T-helper 9 cell (primary cell): ENCODE measurements at places on chromosomes 2 and 18.

GRCh38 chr2:45992021-45992740 is 305.0 kb upstream of the EPAS1 start:
- no peak for DNase-seq

GRCh38 chr18:68965817-68966216 is 167.9 kb downstream of the CCDC102B start:
- DNase-seq, result no peak

GRCh38 chr2:145851730-145852129 is 1331.8 kb upstream of the ZEB2 start:
- DNase-seq, result no peak

DNA sequence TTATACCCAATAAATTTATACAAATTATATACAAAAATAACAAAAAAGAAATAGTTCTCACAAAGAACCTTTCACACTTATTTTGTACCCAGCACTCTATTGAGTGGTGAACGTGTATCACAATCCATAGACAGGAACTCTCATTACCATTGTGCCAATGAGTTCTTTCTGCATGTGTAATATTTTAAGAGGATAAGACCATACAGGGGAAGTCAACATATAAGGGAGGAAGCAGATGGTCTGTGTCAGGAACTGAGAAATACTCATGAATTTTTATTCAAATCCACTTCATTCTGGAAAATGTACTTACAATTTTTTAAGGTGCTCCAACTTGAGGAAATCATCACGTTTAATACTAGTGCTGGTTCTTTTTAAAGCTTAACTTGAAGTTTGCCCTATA is 27.1 kb upstream of the ELOA2 start:
- DNase-seq, result no peak

GRCh38 chr2:231399046-231399852 is 3.7 kb downstream of the B3GNT7 start:
- DNase-seq, result no peak

DNA sequence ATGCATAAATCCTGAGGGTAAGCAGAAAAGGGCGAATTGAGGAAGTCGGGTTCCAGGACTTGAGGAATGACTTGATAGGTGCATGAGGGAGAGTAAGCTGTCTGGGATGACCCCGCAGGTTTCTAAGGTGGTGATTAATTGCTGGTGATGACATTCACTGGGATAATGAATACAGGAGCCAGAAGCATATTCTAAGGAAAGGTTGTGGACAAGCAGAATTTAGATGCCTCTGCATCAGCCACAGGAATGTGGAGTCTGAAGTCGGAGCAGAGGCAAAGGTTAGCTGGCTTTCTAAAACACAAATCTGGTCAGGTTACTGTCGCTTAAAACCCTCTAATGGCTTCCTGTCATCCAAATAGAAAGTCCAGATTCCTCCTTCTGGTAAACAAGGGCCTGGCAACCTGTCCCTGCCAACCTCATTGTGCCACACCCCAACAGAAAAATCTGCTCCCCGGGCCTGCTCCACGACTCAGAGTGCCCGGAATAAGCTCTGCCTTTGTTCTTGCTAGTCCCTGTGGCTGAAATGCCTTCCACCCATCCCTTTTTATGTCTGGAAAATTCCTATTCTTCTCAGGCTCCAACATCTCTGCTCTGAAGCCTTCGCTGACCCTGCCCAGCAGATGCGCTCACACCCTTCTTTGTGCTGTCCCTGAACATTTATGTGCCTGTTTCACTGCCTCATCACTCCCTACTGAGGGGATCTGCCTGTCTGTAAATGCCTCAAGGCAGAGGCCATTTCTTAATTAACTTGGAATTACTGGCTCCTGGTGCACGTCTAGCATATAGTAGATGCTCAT is 11.3 kb upstream of the TMEM214 start:
- DNase-seq, result no peak

GRCh38 chr2:226702376-226702775 is 97.2 kb downstream of the IRS1 start:
- no peak for DNase-seq

GRCh38 chr2:42338567-42339190 is 22.3 kb downstream of the COX7A2L start:
- DNase-seq, result no peak

DNA sequence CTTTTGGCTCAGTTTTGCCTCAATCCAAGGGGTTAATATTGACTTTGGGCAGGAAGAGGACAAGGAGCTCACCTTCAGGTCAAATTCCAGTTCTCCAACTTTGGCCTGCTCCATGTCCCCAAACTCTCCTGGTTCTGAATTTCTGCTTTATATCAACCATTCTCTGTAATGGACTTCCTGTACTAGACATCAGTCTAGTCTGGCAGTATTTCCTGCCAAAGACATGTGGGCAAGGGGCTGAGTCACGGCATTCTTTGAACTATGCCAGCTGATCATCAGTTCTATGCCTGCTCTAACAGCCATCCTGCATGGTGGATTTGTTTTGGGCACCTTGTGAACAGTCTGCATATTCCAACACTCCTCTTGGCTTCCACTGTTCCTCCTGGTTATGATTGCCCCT is 199.4 kb downstream of the ZEB2 start:
- DNase-seq, result peak; percentile 33

DNA sequence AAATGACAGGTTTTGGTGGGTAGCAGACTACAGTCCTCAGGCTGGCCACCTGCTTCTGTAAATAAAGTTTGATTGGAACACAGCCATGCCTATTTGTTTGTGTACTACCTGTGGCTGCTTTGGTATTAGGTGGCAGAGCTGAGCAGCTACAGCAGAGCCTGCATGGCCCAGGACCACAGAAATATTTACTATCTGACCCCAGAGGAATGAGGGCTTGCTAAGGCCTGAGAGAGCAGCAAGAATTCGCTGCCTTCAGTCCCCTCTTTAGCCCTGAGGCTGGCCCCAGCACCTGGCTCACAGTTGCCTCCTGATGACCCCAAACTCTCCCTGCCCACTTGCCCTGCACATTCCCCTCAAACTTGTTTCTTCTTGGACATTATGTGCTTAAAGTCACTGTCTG is 32.5 kb downstream of the POLR1A start:
- DNase-seq, result no peak

GRCh38 chr2:167929484-167929883 is 317.9 kb downstream of the STK39 start:
- DNase-seq, result no peak

- no peak for DNase-seq
Observed at GRCh38 chr2:27027211-27027651, 5.5 kb upstream of the TMEM214 start.

DNA sequence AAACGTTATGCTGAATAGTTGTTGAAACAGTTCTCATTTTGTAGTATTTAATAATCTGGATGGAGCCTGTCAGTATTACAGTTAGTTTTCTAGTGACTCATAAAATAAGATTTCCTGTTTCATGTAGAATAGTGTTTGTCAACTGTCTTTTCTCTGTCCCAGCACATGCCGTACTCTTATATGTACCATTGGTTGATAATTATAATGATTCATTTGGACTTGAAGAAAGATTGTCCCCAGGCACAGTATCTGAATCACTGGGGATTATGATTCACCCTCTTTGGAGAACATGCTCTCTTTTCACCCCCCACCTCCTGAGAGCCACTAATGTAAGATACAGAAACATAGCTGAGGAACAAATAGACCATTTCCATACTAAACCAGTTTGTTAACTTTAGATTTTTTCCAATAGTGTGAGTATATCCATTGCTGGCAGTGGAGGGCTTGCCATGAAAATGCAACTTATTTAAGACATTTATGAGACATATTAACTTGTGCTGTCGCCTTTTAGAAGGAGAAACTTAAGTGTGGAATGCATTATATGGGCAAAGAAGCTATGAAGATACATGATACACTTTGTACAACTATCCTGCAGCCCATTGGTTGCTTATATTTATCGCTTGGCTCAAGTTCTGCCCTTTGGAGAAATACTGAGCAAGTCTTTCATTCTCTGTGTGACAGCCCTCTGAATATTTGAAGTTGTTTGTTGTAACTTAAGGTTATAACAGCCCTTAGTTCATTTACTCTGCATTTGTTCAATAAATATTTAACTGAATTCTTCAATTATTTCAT is 12.4 kb downstream of the COPS8 start:
- no peak for DNase-seq

DNA sequence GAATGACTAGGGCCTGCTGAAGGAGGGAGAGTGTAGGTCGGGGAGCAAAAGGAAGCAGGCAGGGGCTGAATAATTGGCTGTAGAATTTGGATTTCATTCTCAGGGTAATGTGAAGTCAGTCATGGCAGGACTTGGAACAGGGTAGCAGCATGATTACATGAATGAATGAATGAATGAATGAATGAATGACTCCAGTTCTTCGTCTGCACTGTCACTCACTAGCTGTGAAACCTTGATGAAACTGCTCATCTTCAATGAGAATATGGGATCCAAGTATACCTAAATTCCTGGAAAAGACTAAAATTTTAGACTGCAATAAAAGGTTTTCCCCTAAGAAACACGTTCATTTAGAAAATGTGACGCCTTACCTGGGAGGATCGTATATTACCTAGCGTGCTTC is 3.0 kb upstream of the RND3 start:
- no peak for DNase-seq

DNA sequence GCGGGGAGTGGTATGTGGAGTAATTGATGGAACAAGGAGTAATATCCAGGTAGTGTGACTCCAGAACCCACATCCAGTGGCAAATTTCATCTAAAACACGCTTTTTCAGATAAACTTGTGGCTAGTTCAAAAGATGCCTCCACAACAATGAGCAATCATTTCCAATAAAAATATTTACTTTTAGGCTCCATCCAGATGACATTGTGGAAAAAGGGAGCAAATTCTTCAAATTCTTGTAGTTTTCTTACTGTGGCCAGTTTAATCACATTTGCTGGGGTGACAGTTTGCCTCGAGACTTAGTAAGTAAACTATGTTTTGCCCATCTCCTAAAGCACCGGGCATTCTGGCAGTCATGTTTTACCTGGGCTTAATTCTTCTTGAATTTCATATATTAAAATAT is 243.6 kb downstream of the IRS1 start:
- DNase-seq, result no peak

DNA sequence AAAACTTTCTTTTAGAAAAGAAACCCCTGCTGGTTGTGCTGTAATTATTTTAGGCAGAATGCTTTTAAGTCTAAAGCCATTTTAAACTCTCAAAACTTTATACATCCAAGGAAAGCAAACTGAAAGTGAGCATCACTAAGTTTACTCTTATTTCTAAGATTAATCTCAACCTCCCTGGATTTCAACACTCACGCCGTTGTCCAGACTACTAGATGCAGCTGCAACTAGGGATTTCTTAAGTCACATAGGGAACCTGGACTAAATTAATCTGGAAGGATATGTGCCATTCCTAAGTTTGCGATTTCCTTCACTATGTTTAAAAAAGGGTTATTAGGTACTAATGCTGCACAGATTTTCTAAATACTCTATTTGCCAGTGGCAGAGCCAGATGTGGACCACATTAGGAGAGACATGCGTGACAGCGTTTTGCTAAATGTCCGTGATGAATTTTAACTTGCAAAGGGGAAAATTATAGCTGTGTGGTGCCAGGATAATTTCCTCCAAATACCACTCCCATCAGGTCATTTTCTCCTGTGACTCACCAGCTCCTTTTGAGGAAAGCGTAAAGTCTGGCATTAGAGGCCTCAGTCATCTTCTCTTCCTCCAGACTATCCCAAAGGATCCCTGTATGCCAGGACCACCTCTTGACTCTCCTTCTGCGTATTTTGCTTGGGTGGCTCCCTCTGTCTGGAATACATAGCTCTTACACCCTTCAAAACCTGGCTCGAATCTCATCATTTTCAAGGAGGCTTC is 143.7 kb downstream of the ATL2 start:
- no peak for DNase-seq

- no peak for DNase-seq
Observed at GRCh38 chr2:96757477-96757860, 3.2 kb upstream of the CNNM4 start.

DNA sequence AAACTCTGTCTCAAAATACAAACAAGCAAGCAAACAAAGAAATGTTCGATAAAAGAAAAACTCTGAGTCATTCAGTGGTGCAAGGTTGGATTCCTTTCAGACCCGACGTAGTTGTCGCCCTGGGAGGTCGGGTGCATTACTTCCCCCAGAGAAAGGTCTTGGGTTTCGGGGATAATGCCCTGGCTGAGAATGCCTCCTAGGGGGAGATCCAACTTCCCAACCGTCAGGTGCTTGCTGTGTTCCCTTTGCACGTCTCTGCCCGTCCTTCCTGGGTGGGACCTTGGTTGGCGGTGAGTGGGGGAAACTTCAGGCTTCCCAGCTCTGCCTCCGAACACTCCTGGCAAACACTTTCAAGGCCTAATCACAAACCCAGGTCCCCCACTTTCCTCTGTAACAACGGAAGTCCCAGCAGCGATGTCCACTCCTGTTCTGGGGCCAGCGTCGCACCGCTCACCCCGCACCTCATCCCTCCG is 609 bp downstream of the TPGS2 start:
- peak; percentile 13 for DNase-seq

- DNase-seq, result no peak
Observed at GRCh38 chr2:24111407-24111901, 11.7 kb downstream of the PFN4 start.

GRCh38 chr2:231521-232185 is 32.2 kb downstream of the SH3YL1 start:
- DNase-seq, result no peak

GRCh38 chr2:219314804-219315468 is 5.7 kb upstream of the PTPRN start:
- no peak for DNase-seq
